ENCODE measurements at places on chromosomes 7 and 10.

- DNase-seq, result no peak
Measured at GRCh38 chr10:119759832-119760231, 34.0 kb downstream of the INPP5F start.

- DNase-seq, result no peak
Measured at GRCh38 chr10:23399701-23400144, 39.2 kb upstream of the OTUD1 start.

DNA sequence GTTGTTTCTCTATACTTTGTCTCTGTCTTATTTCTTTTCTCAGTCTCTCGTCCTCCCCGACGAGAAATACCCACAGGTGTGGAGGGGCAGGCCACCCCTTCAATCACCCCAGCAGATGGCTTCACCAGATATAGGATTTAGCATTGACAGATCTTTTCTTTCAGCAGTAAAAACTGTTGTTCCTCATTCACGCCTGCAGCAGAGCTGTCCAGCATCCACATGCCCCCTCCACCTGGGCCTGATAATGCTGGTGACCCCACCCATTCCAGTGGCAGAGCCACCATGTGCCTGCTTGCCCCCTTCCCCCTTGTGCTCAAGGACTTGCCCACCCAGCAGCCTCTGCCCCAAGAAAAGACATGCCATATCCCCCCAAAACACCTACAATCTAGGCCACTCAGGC lies 15.5 kb downstream of the FRG2B start:
- DNase-seq, result no peak

DNA sequence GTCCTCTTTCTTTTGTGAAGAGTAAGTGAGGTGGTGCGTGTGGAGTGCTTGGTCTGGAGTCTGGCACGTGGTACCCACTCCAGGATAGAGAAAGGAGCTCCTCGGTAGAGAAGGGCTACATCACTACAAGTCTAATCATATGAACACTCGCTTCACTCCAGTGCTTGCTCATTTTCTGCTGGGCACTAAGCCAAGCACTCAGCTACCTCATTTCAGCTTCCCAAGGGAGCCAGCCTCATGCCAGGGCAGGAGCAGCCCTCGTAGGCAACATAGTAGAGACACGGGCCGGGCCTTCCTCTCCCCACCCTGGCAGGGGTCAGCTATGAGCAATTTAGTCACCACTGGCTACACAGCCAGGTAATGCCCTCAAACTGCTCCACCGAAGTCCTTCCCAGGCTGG lies 11.4 kb upstream of the HSPA12A start:
- DNase-seq, result no peak

- no peak for DNase-seq
Measured at GRCh38 chr10:96082153-96082552, 38.8 kb downstream of the CCNJ start.

GRCh38 chr10:125000366-125001312 lies 58.7 kb downstream of the ZRANB1 start:
- DNase-seq, result peak; percentile 51

DNA sequence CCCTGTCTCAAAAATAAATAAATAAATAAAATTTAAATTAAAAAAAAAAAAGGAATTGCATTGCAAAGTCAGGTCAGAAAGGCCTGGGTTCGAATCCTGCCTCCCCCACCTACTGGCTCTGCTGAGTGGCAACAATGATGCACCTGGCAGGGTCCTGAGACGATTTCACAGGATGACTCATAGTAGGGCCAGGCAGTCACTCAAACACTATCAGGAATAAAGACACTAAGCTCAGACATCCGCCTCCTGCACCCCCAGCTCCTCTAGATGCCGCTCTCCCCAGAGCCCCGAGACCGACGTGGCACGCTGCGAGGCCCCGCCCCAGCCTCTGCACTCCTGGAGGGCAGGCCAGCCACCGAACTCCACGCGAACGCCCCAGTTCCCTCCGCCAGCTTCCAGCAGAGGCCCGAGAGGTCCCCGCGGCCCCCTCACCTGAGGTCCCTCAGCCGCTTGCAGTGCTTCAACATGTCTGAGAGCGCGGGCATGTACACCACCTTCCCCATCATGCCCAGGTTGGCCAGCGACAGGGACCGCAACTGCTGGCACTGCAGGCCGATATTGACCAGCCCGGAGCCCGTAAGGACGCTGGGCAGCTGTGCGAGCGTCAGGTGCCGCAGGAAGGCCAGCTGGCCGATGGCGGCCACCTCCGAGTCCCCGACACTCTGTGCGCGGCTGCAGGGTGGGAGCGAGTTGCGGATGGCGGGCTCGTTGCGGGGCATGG lies 76.6 kb upstream of the TNRC18 start:
- no peak for DNase-seq

GRCh38 chr10:79103585-79103984 lies 34.8 kb downstream of the ZMIZ1 start:
- DNase-seq, result no peak

GRCh38 chr10:77289790-77290189 lies 347.8 kb downstream of the KCNMA1 start:
- no peak for DNase-seq

GRCh38 chr10:114279289-114279688 lies 40.2 kb downstream of the VWA2 start:
- no peak for DNase-seq

GRCh38 chr10:97687785-97688781 lies 1.0 kb upstream of the AVPI1 start:
- DNase-seq, result no peak

DNA sequence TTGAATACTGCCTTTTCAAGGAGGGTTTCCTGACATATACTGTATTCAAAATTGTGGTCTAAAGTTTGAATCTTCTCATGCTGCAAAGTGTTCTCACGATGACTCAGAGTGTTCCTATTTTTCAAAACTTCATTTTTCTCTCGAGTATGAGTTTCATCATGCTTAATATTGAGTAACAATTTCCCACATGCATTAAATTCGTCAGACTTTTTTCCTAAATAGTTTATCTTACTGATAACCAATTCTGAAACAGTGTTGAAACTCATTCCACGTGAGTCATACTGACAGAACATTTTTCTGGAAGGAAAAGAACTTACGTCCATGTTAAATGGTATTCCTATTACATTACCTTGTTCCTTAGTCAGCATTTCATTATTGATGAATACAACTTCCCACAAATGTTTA lies 44.1 kb downstream of the ZNF33B start:
- DNase-seq, result no peak

DNA sequence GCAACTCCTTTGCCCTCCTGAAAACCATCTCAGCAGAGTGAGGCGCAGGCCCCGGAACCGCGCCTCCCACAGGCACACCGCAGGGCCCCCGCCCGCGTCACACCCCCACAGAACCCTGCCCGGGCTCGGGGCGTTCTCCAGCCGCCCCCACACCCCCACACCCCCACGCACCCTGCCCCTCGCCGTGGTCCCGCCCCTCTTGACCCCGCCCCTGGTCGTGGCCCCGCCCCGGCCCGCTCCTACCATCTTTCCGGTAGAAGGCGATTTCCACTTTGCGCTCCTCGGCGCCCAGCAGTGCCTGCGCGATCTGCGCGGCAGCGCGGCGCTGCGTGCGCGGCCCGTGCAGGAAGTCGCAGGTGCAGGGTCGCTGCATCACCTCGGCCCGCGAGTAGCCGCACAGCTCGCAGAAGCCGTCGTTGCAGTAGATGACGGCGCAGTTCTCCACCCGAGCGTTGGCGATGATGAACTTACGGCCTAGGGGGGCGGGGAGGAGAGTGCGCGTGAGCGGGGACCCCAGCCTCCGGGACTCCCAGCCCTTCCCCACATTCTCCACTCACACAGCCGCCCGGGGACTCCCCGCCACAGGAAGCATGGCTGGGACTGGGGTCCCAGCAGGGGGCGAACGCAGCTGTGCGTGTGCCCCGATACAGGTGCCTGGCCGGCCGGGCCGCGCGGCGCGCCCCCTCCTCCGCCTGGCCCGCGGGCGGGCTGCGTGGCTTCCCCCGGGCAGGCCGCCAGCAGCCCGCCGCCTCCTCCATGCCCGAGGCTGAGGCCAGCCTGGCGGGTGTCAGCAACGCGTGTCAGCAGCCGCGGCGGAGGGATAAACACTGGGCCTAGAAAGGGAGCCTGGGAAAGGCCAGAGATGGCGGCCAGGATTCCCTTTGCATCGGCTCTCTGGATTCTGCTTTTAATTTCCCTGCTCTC lies 3.4 kb downstream of the KCNH2 start:
- peak; percentile 70 for DNase-seq

DNA sequence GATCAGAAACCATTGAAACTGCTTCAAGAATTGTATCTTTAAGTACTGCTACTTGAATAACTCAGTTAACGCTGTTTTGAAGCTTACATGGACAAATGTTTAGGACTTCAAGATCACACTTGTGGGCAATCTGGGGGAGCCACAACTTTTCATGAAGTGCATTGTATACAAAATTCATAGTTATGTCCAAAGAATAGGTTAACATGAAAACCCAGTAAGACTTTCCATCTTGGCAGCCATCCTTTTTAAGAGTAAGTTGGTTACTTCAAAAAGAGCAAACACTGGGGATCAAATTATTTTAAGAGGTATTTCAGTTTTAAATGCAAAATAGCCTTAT lies 14.7 kb downstream of the HNRNPA2B1 start:
- no peak for DNase-seq

- no peak for DNase-seq
Measured at GRCh38 chr10:49089557-49090188, 25.6 kb downstream of the VSTM4 start.

DNA sequence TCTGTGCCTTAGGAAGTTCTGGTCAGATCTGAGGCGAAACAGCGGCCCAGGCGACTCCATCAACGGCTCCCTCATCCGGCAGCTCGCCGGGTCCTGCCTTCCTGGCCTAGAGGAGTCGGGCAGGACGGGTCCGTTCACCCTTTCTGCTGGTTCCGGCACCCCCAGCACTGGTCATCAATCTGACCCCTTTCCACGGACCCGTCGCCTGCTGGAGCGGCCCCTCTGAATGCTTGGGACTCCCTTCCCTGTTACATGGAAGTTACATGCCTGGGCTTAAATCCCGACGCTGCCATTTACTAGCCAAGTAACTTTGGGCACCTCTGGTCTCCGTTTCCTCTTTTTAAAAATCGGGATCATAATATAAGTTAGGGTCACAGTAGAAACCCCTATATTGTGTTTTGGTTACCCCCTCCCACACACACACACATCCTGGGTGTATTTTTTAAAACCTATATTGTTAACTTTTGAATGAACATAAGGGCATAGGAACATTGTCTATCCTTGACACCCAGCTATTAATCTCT lies 607 bp upstream of the GGCT start:
- DNase-seq, result no peak

DNA sequence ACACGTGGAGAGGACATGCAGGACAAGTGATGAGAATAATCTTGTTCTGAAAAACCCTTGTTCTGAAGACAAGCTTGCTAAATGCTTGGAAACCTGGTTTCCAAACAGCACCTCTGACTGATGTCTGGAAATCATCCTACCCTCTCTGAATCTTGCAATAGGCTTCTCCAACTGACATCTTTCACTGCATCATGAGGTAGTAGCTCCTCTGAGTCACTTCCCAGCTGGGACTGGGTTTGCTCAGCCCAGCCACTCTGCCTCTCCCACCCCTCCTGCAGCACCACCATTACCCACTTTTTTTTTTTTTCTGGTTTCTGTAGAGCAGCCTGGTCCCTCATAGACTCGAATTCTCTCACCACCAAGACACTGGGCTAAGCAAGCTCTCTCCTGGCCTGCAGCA lies 919.8 kb downstream of the GRID1 start:
- DNase-seq, result no peak

DNA sequence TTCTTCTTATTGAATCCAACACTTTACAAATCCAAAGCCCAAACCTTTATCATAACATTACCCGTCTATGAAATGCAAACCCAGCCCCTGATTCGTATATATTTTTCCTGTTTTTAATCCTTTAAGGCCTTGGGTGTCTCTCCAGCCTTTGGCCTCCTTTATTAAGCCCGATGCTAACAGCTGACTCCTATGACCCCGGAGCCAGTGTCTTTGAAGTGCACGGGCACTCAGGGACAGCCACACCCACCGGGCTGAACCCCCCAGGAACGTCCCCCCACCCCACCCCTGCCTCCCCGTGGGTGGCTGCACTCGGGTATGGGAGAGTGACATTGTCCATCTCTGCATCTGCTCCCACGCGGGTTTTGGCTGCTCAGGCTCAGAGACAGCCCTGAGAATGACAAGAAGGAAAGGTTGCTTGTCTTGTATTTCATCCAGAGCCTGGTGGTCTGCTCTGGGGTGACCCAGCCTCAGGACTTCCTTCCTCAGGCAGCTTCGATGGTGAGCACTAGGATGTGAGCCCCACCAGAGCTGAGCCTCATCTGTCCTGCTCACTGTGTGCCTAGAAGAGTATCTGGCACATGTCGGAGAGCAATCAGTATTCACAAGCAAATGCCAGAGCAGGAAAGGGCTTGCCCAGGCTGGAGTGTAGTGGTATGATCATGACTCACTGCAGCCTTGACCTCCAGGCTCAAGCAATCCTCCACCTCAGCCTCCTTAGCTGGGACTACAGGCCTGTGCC lies 210.4 kb downstream of the SKIDA1 start:
- no peak for DNase-seq

DNA sequence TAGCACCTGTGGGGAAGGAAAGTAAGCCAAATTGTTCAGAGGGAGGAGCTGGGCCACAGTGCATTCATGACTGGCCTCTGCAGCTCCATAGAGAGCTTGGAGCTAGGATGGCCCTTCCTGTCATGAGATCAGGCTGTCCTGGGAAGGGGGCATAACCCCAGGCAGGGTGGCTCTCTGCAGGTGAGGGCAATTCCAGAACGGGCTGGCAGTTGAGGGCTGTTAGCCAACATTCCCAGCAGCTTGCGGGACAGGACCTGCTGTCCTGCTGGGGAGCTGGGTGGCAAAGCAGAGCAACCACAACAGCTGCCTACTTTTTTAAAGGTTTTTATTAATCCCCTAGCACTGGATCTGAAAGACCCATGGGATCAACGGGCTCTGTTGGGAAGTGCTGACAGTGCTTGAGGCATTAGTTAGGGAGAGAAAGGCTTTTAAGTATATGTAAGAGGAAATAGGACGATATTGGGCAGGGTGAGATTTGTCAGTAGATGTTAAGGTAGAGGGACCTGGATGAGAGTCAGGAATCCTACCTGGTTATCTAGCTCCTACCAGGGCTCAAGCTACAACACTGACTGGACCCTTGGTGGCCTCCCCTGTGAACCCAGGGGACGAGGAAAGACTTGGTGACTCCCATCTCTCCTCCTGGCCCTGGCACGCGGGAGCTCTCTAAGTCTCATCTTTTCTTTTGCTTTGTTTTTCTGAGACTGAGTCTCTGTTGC lies 77.8 kb downstream of the NAMPT start:
- no peak for DNase-seq

DNA sequence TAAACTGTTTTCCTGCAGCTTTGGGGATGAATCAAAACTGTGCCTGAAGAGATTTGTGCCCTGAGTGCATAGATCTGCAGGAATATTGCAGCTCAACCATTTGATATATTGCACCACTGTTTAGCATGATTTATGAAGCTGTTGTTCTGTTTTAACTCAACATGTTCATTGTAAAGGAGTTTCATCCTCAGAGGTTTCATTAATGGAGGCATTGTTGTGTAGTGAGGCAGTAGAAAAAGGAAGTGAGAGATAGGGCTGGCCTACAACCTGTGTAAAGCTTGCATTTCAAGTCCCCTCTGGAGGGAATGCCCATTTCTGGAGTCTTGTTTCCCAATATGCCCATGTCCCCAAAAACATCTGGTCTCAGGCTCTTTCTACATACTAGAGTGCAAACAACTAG lies 67.5 kb downstream of the DNAJC12 start:
- peak; percentile 15 for DNase-seq
